Left lung (tissue), 14 donors: ENCODE measurements at places on chromosomes 4 and X.

- no peak for DNase-seq
Measured at GRCh38 chr4:72896515-72896914, 173.0 kb downstream of the COX18 start.

DNA sequence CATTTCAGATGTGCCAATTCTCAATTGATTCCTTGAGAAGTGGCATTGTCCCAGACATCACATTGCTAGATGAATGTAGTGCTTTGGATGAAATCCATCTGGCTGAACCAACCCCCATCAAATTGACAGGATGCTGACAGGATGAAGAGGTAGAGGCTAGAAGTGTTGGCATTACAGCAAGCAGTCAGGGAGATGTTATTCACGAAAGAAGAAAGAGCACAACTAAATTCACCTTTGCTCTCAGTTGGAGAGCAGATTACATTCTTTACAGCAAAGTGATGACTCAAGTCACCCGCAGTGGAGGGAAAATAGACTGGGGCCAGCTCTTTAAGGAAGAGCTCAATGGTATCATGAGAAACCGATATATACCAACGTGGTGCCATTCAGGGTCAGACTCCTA lies 259.6 kb downstream of the C4orf33 start:
- no peak for DNase-seq

DNA sequence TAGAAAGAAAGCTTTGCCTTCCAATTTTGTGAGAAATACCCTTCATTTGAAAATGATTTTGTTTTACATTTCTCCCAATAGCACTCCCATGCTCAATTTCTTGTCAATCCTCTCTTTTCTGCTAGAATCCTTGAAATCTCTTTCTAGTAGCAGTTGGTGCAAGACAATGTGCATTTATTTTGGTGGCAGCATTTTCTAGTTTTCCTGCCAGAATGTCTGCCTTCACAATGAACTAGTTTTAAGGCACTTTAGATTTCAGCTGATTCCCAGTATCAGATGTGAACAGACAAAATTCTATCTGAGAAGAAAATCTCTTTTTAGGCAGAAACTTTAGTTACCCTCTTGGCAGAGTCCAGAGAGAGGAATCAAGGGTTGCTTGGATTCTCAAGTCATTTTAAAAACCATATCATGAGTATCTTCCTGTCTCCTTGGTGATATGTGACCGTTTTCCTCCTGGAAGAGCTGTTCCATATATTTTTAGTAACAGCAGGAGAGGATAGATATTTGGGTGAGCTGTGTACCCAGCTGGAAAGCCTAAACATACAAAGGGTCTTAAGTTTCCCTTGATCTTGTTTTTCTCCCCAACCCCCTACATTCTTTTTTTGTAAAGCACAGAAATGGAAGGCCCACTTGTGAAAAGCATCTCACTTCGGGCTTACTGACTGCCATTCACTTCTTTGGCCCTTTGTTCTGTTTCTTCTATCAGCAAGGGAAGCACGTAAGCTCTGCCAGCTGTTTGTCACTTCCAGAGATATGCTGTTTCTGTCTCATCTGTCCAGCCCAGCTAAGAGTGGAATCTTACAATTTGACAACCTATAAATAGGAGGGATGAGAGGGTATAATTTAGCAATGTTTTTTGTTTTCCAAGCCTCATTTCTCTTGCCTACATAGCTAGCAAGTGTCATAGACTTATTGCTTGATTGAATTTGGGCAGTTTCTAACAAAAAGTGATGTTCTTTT lies 38.7 kb downstream of the TSPAN7 start:
- DNase-seq, result no peak

DNA sequence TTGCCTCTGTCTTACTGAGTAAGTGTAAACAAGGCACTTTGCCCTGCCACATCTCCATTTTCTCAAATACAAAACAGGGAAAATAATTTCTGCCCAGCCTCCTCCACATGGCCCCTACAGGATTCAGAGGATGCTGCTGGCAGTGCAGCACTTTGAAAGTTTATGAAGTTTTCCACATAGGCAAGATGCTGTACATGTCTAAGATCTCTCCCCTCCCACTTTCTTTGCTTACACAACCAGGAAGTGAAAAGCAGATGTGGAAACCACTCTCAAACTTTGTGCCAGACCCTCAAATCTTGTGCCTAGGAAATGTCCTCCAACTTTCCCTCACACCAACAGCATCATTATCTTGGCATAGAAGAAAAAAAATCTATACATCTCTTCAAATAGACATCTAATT lies 257.0 kb upstream of the LDB2 start:
- DNase-seq, result no peak

DNA sequence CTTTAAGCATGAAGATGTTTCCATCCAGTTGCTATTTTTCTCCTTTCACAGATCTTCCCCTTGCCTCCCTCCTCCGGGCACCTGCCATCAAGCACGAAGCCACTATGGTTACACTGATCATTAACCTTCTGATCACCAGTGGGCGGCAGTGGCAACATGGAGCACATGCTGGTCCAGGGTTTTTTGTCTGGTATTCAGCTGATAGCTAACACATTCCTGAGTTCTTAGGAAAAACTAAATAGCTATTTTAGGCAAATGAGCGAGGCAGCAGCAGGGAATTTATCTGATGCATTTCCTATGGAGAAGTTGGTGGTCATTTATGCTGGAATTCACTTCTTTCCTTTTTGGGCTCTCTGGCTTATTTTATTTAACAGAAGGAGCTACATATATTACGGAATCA lies 22.9 kb downstream of the SHISA3 start:
- DNase-seq, result no peak

DNA sequence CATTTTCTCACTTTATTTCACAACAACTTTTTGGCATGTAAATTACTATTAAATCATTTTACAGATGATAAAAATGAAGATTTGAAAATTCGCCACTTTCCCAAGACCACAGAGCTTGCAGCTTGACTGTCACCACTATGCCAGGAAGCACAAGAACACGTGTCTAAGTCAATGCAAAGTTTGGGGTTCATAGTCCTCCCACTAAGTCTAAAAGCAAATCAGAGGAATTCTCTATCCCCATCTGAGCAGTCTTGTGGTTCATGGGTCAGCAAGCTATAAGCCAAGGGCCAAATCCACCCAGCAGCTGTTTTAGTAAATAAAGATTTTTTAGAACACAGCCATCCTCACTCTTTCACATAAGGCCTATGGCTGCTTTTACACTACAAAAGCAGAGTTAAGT lies 833.3 kb upstream of the INTU start:
- no peak for DNase-seq

DNA sequence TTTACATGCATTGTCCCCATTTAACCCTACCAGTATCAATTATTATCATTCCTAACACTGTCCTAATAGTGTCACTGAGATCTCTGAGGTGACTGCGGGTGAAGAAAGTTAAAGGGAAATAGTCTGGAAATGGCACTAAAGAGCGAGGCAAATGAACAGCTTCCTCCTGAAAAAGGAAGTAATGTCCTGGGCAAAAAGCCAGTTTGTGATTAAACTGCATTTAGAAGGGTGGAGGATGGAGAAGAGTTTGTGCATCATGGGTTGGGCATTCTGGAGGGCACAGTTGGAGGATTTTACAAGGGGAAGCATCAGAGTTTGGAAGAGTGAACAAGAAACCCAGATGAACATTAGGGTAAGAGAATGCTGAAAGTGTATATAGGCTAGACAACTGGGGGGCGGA lies 60.5 kb upstream of the SLC25A4 start:
- no peak for DNase-seq

DNA sequence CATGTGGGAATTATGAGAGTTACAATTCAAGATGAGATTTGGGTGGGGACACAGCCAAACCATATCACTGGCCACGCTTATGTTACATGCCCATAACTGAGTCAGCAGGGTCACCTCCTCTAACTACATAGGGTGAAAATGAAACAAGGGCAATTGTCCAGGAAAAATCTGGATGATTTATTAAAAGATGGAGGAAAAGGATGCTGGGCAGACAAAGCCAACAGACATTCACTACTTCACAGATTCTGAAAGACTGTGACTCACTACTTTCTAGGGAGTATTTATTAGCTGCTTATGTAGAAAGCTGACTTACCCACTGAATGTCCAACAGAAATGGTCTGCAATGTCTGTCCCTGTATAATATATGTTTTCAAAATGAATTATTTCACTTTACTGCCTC lies 72.4 kb downstream of the APBB2 start:
- DNase-seq, result no peak

- no peak for DNase-seq
Measured at GRCh38 chrX:105543283-105543682, 279.1 kb upstream of the NRK start.

- DNase-seq, result no peak
Measured at GRCh38 chrX:136619899-136620505, 28.0 kb upstream of the CD40LG start.

DNA sequence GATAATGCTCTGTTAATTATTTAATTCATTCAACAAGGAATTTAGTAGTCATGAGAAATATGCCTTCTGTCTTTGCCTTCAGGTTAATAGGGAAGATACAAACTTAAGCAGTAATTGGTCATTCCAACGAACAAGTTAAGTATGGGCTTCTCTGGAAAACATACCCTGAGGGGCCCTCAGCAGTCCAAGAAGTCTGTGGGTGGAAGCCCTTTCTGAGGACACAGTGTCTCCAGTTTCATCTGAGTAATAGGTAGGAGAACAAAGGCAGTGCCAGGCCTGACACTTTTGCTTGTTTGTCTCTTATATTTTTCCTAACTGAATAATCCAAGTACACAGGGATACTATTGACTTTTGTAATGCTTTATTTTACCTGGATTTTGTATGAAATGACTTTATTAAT lies 262.5 kb downstream of the FBXW7 start:
- no peak for DNase-seq

DNA sequence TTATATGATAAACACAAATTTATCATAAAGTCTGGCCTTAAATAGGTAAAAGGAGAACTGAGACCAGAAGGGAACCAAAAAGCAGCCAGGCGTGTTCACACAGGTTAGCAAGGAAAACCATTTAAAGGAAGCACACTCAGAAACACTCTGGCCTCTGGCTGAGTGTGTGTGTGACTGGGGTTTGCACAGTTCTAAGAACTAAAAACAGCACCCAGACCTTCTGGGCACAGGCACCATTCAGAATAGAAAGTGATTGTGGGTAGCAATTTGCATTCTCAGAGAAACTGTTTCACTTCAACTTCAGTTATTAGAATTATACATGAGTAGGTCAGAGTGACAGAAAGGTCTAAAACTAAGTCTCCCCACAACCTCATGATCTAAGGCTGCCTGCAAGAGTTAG lies 10.0 kb downstream of the GPR82 start:
- no peak for DNase-seq

DNA sequence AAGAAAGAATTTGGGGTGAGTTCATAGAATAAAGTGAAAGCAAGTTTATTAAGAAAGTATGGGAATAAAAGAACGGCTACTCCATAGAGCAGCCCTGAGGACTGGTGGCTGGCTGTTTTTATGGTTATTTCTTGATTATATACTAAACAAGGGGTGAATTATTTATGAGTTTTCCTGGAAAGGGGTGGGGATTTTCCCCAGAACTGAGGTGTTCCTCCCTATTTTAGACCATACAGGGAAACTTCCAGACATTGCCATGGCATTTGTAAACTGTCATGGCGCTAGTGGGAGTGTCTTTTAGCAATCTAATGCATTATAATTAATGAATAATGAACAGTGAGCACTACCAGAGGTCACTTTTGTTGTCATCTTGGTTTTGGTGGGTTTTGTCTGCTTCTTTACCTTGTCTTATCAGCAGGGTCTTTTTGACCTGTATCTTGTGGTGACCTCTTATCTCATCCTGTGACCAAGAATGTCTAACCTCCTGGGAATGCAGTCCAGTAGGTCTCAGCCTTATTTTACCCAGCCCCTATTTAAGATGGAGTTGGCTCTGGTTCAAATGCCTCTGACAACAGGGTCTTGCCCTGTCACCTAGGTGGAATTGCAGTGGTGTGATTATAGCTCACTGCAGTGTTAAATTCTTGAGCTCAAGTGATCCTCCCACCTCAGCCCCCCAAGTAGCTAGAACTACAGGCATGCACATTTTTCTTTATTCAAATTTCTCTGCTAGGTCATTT lies 27.1 kb downstream of the RAPGEF2 start:
- no peak for DNase-seq

- no peak for DNase-seq
Measured at GRCh38 chr4:76732246-76732645, 165.7 kb downstream of the SOWAHB start.

DNA sequence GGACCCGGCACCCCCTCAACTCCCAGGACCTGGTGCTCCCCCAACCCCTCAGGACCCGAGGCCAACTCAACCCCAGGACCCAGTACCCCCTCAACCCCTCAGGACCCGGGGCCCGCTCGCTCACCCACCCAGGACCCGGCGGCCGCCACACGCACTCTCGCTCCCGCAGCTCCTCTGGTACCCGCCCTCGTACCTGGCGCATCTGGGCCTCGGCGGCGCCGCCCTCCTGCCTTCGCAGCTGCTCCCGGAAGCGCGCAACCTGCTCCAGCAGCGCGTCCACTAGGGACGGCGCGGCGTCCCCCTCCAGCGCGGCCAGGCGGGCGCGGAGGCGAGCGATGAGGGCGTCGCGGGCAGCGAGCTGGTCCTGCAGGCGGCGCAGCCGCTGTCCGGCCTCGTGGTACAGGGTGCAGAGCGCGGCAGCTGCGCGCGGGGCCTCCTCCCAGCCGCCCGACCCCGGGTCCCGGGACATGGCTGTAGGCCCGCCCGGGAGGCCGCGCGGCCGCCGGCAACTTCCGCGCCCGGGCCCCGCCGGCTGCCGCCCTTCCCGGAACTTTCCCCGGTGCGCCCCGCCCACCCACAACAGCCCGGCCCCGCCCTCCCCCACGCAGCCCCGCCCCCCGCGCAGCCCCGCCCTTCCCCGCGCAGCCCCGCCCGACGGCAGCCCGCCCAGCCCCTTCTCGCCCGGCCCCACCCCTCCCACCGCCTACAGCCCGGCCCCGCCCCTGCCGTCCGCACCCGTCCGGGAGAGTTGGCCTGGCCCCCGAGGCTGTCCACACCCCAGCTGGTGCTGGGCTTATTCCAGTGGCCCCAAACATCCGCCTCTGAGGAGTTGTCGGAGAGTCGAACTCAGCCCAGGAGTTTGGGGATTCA lies at the start of gene TNIP2:
TSS of gene TNIP2 (minus strand) at position 516 of the 870 bp plus-strand sequence. CDS start at position 469, 47 bp downstream.
- peak; percentile 70 for DNase-seq

DNA sequence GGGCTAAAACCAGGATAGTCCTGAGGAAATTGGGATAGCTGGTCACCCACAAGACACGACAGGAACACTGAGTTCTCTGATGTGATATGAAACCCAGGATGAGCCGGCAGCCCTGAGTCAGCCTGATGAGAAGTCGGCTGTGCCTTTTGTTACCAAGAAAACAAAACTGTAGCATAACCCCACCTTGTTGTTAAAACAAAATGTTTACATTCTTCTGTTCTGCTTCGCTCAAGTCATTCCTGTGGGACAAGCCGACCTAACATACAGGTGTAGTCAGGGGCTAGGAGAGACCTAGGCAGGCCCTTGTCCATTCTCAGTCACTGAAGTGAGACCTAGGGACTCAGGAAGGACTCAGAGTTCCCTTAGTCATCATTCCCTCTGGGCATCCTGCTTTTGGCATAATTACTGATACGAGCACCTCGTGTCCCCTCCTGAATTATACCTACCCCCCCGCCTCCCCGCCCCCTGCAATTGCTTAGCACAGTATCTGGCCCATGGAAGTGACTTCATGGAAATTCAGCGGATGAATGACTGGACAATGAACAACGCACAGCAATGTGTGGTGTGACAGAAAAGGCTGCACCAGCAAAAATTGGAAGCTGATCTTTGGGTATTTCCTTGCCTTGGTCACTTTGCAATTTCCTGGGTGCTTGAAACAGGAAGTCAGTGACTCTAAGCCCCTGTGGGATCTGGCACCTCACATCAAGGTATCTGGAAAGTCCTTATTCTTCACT lies 31.9 kb upstream of the TLR2 start:
- DNase-seq, result no peak
